ENCODE measurements at places on chromosomes 4 and X.
A peak's percentile ranks its signal among the peaks of the same experiment; 100 is the strongest.

GRCh38 chrX:46788902-46789301 is 30.0 kb upstream of the SLC9A7 start:
- DNase-seq, result no peak

DNA sequence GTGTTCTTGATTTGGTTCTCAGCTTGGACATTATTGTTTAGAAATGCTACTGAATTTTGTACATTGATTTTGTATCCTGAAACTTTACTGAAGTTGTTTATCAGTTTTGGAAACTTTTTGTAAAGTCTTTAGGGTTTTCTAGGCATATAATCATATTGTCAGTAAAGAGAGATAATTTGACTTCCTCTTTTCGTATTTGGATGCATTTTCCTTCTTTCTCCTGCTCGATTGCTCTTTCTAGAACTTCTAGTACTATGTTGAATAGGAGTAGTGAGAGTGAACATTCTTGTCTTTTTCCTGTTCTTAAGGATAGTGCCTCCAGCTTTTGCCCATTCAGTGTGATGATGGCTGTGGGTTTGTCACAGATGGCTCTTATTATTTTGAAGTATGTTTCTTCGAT is 24.1 kb downstream of the TMPRSS11A start:
- DNase-seq, result no peak

GRCh38 chrX:10574663-10575062 is 45.7 kb downstream of the MID1 start:
- DNase-seq, result no peak

DNA sequence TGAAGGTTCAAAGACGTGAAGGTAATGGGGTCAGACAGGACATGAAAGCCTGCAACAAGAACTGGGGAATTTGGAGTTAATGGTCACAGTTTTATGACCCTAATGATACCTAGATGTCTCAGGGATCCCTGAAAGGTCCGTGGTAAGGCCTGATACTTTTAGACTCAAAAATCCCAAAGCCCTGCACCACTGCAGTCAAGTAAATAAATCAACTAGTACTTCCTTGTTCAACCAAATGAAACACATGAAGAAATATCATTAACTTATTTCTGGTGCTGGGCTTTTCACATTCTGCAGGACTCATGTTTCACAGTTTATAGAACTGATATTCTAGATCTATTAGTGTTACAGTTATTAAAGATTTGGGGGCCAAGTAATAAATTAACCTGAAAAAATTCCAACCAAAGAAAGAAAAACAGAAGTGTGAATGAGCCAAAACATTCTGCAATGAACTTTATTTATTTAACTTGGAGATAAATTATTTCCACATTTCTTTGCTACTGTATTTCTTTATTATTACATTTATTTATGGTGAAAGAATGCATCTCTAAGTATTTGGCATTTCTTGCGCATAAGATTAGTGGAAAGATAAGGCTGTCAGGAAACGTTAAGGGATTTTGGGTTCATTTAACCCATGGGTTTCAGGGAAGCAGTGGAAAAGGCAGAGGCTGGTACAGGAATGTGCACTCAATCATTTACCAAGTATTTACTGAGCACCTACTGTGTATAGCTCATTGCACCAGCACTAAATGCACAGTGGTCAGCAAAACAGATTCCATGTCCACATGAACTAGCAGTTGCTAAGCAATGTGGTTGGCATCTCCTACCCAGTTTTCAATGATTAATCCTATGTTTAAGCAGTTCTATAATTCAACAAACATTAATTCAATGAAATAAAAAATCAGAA is 8.7 kb downstream of the WDFY3 start:
- DNase-seq, result no peak

DNA sequence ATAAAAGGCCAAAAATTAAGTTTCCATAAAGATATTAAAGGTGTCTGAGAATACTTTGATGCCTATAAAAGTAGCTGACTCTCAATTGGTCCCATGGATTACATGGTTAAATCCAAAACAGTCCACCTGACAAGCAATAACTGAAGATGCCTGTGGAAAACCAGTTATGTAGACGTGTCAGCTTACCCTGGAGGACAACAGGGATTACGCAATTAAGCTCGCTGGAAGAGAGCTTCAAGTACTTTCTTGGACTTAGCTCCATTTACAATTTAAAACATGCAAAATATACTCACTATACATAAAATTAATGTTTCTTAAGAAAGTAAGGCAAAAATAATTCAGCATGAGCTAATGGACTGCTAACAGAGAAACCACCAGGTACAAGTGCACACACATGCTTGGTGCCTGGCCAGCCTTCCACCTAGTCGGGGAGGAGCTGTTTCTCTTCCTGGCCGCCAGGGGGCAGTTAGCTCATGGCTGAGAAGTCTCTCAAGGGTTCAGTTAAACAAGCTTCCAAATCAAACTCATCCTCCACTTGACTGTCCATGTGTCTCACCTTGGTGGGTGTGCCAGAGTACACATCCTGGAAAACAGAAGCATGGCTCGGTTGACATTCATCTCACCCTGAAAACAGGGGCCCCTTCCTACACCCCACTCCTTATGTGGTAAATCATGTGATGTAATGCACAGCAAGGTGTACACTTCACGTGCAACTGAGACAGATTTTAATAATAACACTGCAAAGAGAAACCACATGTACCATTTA is 9.2 kb upstream of the FAM53A start:
- DNase-seq, result peak; percentile 85

DNA sequence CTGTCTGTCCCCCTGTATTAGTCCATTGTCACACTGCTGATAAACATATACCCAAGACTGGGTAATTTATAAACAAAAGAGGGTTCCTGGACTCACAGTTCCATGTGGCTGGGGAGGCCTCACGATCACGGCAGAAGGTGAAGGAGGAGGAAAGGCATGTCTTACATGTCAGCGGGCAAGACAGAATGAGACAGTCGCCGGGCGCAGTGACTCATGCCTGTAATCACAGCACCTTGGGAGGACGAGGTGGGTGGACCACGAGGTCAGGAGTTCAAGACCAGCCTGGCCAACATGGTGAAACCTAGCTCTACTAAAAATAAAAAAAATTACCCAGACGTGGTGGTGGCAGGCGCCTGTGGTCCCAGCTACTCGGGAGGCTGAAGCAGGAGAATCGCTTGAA is 24.7 kb downstream of the IL3RA start:
- no peak for DNase-seq

GRCh38 chrX:48472851-48473703 is 2.9 kb upstream of the FTSJ1 start:
- no peak for DNase-seq

- no peak for DNase-seq
Observed at GRCh38 chr4:153900426-153900825, 111.5 kb upstream of the SFRP2 start.

DNA sequence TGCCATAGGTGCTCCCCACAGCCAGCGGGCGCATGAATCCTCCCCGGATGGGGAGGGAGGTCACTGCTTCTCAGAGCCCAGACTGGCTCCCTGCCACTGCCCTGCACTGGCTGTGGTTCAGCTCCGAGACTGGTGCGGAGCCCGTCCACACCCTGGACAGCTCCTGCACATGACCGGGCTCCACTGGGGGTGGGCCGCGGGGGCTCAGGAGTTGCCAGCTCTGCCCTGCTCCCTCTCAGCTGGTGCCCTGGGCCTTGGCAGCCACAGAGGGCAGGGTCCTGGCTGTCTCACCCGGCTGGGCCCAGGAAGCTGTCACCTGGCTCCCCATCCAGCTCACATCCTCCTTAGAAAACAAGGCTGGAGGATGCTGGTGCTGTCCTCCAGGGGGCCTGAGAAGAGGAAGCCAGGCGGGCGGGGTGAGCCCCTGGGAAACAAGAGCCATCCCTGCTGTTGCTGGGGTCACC is 64.9 kb upstream of the ADRA2C start:
- no peak for DNase-seq

DNA sequence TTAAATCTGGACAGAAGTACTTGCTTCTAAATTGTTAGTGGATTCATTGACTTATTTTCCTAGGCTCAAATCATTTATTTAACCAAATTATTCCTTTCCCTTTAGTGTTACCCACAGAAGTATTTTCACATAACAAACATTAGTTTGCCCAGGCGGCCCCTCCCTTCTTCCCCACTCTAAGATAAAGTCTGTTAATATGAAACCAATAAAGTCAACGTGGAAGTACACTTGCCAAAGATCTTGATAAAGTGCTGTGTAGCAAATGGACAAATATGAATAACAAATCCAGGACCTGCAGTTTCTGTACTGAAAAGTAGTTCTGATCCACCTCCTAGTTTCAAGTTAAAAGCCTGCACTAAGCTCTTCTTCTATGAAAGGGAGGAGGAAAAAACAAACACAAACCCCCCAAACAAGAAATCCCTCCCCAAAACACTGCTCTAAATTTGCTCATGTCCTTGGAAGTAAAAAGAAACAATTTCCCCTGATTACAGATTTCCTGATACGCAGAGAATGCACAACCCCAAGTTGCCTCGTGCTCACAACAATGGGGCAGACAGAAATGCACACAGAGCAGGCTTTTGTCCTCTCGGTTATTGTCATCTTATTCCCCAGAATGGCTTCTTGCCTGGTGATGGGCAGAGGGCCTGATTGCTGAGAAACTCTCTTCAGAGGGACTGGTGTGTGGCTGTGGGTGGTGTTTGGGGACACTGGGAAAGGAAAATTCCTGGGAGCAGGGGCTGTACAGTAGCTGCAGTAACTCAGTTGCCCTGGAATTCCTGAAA is 23.2 kb downstream of the TMSB4X start:
- no peak for DNase-seq

DNA sequence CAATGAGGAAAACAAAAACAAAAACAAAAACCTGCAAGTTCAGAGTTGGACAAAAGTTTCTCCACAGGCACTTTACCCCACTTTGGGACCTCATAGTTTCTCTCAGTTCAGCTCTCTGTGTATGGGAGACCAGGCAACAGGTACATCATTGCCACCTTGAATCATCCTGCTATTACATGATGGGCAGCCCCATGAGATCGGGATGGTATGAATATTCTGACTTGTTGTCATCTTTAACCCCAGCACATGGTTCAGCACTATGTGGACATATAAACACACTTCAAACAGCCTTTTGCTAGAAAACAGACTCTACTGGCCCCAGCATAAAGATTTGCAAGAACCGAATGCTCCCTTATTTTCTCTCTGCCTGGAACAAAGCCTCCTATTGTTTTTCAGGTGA is 176.9 kb upstream of the SCML1 start:
- DNase-seq, result no peak

DNA sequence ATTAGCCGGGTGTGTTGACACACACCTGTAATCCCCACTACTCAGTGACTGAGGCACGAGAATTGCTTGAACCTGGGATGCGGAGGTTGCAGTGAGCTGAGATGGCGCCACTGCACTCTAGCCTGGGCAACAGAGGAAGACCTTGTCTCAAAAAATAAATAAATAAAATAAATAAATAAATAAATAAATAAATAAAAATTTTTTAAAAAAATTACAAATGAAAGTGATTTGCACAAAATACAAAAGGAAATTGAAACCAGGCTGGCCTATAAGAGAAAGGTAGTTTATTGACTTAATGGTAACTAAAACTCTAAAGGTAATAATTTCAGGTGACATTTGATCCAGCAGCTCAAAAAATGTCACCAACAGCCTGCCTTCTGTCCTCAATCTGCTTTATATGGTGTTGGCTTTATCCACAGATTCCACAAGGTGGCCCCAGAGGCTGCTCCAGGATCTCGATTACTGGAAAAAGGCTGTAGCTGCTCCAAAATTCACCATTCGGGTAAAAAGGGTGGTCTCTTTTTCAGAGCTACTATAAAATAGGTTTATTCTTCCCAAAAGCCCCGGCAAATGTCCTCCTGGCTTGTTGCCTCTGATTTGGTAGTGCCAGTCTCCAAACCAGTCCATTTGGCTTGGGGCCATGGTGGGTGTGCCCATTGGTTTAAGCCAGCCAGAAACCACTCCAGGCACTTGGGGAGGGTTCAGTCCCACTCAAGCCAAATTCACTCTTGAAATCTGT is 61.4 kb upstream of the TRIM2 start:
- DNase-seq, result peak; percentile 64

DNA sequence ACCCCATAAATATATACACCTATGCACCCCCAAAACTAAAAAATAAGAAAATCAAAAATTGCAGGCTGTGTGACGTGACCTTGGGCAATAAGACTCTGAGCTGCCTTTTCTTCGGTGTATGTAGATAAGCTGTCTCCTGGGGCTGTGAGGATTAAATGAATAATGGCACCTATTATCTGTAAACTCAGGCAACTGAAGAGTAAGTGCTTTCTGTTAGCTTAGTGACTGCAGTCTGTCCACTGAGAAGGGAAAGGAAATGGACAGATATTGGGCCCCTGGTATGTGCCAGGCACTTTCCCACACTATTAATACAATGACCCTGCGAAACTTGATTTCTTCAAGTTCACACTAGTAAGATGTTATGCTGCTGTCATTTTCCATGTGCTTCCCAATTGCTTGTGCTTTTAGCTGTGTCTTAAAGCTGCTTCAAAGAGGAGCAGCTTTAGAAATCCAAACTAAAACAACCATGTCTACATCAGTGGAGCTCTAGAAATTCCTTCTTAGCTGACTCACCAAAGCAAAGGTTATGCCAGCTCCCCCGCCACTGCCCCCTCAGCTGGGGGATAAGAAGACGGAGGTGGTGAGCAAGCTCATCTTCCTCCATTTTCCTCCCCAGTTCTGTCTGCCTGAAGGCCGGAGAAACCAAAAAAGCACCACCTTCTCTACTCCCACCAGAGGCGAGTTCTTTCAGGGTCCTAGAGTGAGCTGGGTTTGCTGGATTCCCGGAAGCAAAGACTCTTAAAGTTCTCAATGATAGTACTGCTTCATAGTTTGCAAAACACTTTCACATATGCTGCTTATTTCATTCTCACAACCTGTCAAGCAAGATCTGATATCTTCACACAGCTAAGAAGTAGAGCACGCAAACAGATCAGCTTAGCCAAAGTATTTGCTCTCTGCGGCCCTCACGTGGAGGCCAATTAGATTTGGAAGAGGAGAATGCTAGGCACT is 8.8 kb upstream of the DGAT2L6 start:
- DNase-seq, result no peak

DNA sequence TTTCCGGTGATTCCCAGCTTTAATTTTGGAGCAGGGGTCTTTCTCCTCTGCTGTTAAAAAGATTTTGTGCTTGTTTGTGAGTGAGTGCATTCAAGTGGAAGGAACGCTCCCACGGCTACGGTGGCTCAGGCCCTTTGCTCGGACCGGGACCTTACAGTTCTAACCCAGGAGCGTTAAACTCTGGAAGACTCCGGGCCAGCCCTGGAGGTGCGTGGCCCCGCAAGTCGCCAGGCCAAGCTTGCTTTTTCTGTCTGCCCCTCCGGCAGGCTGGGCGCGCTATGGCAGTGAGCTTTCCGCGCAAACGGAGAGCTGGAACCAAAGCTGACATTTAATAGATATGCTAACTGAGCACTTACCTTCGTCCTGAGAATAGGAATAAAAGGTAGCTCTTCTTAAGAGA is 18.3 kb upstream of the PITX2 start:
- no peak for DNase-seq

- peak; percentile 49 for DNase-seq
Observed at GRCh38 chr4:108080747-108081146, 88.0 kb downstream of the LEF1 start.

DNA sequence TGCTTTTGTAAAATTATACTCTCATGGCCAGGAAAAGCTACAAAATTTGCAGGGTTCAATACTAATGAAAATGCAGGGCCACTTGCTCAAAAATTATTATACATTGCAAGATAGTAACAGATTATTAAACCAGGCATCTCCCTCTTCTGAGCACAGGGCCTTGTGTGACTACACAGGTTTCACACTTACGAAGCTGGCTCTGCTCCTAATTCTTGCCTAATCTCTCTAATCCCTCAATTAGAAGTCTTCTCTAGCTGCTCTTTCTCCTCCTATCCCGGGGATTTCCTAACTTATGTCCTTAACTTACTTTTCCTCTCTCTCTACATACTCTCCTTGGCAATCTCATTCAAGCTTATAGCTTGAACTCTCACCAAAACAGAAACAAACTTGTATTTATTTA is 168.3 kb downstream of the AREG start:
- DNase-seq, result no peak

GRCh38 chr4:173018446-173018845 is 150.2 kb upstream of the GALNT7 start:
- DNase-seq, result no peak
